ENCODE measurements at places on chromosomes 13 and 19. TPM values are rescaled to one million over a fixed set of nuclear protein-coding genes. Genes with fewer than 3 reads are reported as not detected.
A peak's percentile ranks its signal among the peaks of the same experiment; 100 is the strongest.

GRCh38 chr13:39578821-39579291 is 24.1 kb downstream of the LHFPL6 start:
- no peak overlapping the region for H3K27ac ChIP-seq
- peaks cover 42% of the 10 kb centered on the region for H3K4me1 ChIP-seq
- no peaks in the 10 kb centered on the region for H3K36me3 ChIP-seq

DNA sequence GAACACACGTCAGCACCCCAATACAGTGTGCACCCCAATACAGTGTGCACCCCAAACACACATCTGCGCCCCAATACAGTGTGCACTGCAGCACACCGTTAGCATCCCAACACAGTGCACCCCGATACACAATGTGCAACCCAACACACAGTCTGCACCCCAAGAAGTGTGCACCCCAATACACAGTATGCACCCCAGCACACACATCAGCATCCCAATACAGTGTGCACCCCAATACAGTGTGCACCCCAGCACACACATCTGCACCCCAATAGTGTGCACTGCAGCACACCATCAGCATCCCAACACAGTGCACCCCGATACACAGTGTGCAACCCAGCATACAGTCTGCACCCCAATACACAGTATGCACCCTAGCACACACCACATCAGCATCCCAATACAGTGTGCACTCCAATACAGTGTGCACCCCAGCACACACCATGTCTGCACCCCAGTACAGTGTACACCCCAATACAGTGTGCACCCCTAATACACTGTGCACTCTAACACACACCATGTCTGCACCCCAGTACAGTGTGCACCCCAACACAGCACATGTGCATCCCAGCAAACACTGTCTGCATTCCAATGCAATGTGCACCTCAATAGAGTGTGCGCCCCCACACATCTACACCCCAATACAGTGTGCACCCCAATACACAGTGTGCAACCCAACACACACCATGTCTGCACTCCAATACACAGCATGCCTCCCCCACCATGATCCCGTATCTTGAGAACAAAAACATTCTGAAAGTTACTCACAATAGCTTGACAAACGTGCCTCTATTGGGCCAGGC is 855 bp upstream of the CARS2 start:
- H3K4me1 ChIP-seq = peaks cover 18% of the 10 kb centered on the region
- no peak for DNase-seq
- peak overlapping the region; percentile 88 for H3K27ac ChIP-seq
- H3K36me3 ChIP-seq = no peaks in the 10 kb centered on the region
- H3K4me3 ChIP-seq = peak overlapping the region; percentile 66
- no peaks in the 10 kb centered on the region for H3K27me3 ChIP-seq

CCDC8 gene
- 7.3 TPM for total RNA-seq

DNA sequence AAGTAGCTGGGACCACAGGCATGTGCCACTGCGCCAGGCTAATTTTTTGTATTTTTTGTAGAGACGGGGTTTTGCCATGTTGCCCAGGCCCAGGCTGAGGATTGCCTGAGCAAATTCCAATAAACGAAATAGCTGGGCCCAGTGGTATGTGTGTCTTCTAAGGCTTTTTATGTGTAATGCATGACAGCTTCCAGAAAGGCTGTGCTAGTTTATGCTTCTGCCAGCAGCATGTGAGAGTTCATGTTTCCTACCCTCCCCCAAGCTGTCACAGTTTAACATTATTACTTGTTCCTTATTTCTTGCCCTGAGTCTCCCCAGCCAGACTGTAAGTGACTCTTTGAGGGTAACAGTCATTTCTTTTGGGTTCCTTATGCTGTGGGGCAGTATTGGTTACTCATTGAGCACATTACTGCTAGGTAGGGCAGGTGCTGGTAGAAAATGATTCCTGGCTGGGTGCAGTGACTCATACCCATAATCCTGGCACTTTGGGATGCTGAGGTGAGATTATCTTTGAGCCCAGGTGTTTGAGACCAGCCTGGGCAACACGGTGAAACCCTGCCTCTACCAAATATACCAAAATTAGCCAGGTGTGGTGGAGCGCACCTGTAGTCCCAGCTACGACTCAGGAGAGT is 13.6 kb downstream of the GPATCH1 start:
- DNase-seq = no peak
- H3K4me1 ChIP-seq = no peaks in the 10 kb centered on the region
- H3K36me3 ChIP-seq = peaks cover 2% of the 10 kb centered on the region
- H3K4me3 ChIP-seq = no peak overlapping the region
- H3K27ac ChIP-seq = no peak overlapping the region

DNA sequence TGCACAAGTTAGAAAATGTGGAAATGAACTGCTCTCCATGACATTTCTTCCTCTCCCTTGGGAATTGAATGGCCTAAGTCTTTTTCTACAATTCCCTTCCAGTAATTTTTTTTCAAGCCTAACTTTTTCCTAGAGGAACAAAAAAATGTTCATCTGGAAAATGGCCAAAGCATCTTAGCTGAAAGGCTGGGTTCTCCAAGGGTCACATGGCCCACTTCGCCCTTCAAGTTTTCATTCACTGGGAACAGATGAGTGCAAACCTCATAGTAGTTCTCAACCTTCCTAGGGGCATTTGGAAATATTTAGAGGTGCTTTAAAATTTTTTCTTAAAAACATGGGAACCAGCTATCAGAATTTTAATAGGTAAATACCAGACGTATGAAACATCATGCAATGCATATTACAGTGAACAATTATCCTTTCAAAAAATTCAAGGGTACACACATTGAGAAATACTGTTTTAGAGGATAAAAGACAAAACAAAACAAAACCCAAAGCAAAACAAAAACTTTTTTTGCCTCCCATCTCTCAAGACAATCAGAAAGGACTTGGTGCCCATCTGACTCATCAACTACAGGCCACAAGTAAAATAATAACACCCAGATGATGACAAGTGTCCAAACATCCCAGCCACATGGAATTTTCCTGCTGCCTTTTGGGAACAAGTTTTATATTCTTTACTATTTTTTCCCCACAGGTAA is 208.8 kb downstream of the SLITRK6 start:
- H3K27me3 ChIP-seq = no peaks in the 10 kb centered on the region
- no peaks in the 10 kb centered on the region for H3K4me1 ChIP-seq
- no peaks in the 10 kb centered on the region for H3K36me3 ChIP-seq
- no peak for DNase-seq
- no peak overlapping the region for H3K4me3 ChIP-seq

CGB5 gene
- not detected for total RNA-seq

INAFM1 gene
- total RNA-seq = 31.5 TPM

MEDAG gene
- 123 TPM for total RNA-seq

ERFL gene
- total RNA-seq = not detected
